Activated naive CD8-positive, alpha-beta T cell treated with anti-CD3 and anti-CD28 coated beads, Interleukin-2, amount 10 ng/mL, durations not matched to agents 7 days and 5 days (primary cell): ENCODE measurements at places on chromosomes 13 and 19. TPM values are rescaled to one million over a fixed set of nuclear protein-coding genes. Genes with fewer than 3 reads are reported as not detected.

- peak overlapping the region; percentile 83 for H3K27ac ChIP-seq
- H3K4me3 ChIP-seq, result peak overlapping the region; percentile 89
- H3K27me3 ChIP-seq, result no peaks in the 10 kb centered on the region
- H3K36me3 ChIP-seq, result peaks cover 5% of the 10 kb centered on the region
Measured at GRCh38 chr19:10961073-10961860, 437 bp downstream of the SMARCA4 start.

GRCh38 chr13:97853550-97853949, 99.9 kb upstream of the IPO5 start:
- peaks cover 6% of the 10 kb centered on the region for H3K4me1 ChIP-seq
- DNase-seq, result no peak
- no peaks in the 10 kb centered on the region for H3K36me3 ChIP-seq
- no peak overlapping the region for H3K27ac ChIP-seq

GRCh38 chr13:51856998-51857397, 4.8 kb upstream of the CCDC70 start:
- peaks cover 6% of the 10 kb centered on the region for H3K4me1 ChIP-seq
- peaks cover 3% of the 10 kb centered on the region for H3K36me3 ChIP-seq

KLF2 gene
- 193 TPM for total RNA-seq
